Dermis lymphatic vessel endothelial cell (primary cell): ENCODE measurements at places on chromosomes 2 and 18. TPM values are rescaled to one million over a fixed set of nuclear protein-coding genes. Genes with fewer than 3 reads are reported as not detected.

CNTNAP5 gene
- total RNA-seq = under 0.01 TPM in 1 of 2 replicates, not detected in the other

WDR12 gene
- total RNA-seq = 11.3 and 24.1 TPM in 2 replicates

KLHL41 gene
- under 0.01 and 0.17 TPM in 2 replicates for total RNA-seq

CABLES1 gene
- 42.6 and 52.2 TPM in 2 replicates for total RNA-seq

PDE1A gene
- 9.8 and 14.0 TPM in 2 replicates for total RNA-seq

CROCC2 gene
- not detected in 2 replicates for total RNA-seq

LRRC30 gene
- total RNA-seq = not detected in 2 replicates

DSC1 gene
- total RNA-seq = not detected in 2 replicates

CNDP1 gene
- total RNA-seq = not detected in 2 replicates

PRKAG3 gene
- total RNA-seq = not detected in 2 replicates

CENPA gene
- total RNA-seq = 2.2 and 3.4 TPM in 2 replicates

RUFY4 gene
- total RNA-seq = not detected in 2 replicates

C2orf66 gene
- 0.09 TPM in 1 of 2 replicates, not detected in the other for total RNA-seq

TMEM169 gene
- 0.17 and 0.22 TPM in 2 replicates for total RNA-seq

CYP27C1 gene
- total RNA-seq = 0.11 TPM in 1 of 2 replicates, not detected in the other

RAPH1 gene
- total RNA-seq = 30.6 and 40.2 TPM in 2 replicates

MSH6 gene
- 19.9 and 25.5 TPM in 2 replicates for total RNA-seq

RAB27B gene
- total RNA-seq = under 0.01 and 0.11 TPM in 2 replicates

RFX8 gene
- total RNA-seq = 0.11 and 0.17 TPM in 2 replicates

ALPI gene
- not detected in 2 replicates for total RNA-seq

SERPINB7 gene
- total RNA-seq = 0.22 TPM in 1 of 2 replicates, not detected in the other

DSG1 gene
- total RNA-seq = not detected in 2 replicates

SRSF7 gene
- 120 and 130 TPM in 2 replicates for total RNA-seq

PLGLB1 gene
- 0.11 and 1.7 TPM in 2 replicates for total RNA-seq

CHRNA1 gene
- total RNA-seq = 0.76 TPM in 1 of 2 replicates, not detected in the other

L3MBTL4 gene
- total RNA-seq = 2.7 and 8.8 TPM in 2 replicates

UGT1A3 gene
- total RNA-seq = not detected in 2 replicates

KLF7 gene
- total RNA-seq = 13.6 and 14.5 TPM in 2 replicates

FBXO11 gene
- total RNA-seq = 87.1 and 119 TPM in 2 replicates

TMEM247 gene
- not detected in 2 replicates for total RNA-seq

FEV gene
- not detected in 2 replicates for total RNA-seq

AGXT gene
- not detected in 2 replicates for total RNA-seq

TXNDC2 gene
- not detected in 2 replicates for total RNA-seq

PXDN gene
- 174 and 187 TPM in 2 replicates for total RNA-seq

HPCAL1 gene
- total RNA-seq = 27.5 and 31.6 TPM in 2 replicates

FRZB gene
- total RNA-seq = 0.43 TPM in 2 replicates

SRBD1 gene
- total RNA-seq = 26.1 and 26.2 TPM in 2 replicates

SAG gene
- total RNA-seq = not detected in 2 replicates

RESP18 gene
- not detected in 2 replicates for total RNA-seq

IL18RAP gene
- not detected in 2 replicates for total RNA-seq

KYNU gene
- total RNA-seq = not detected in 2 replicates

ARHGAP28 gene
- total RNA-seq = 0.87 and 1.1 TPM in 2 replicates

ATOH8 gene
- total RNA-seq = 16.5 and 36.4 TPM in 2 replicates

SLC16A14 gene
- total RNA-seq = under 0.01 and 0.09 TPM in 2 replicates

SULT1C2 gene
- total RNA-seq = under 0.01 TPM in 1 of 2 replicates, not detected in the other

ANKRD30B gene
- total RNA-seq = under 0.01 TPM in 1 of 2 replicates, not detected in the other

MPP4 gene
- 0.22 TPM in 1 of 2 replicates, not detected in the other for total RNA-seq
